ENCODE measurements at places on chromosomes 5 and 9. TPM values are rescaled to one million over a fixed set of nuclear protein-coding genes. Genes with fewer than 3 reads are reported as not detected.

The PCDHB7 gene
- total RNA-seq, result 0.12 TPM

The IFNE gene
- not detected for total RNA-seq

The RASGEF1C gene
- total RNA-seq, result not detected

The ADAMTSL2 gene
- 15.5 TPM for total RNA-seq

The ENHO gene
- 2.5 TPM for total RNA-seq

The ARHGEF39 gene
- total RNA-seq, result 3.6 TPM

The GFI1B gene
- 0.39 TPM for total RNA-seq

The TNFAIP8 gene
- total RNA-seq, result 2.2 TPM

The TMEM171 gene
- total RNA-seq, result 3.2 TPM

The GADD45G gene
- 15.7 TPM for total RNA-seq

The BARHL1 gene
- not detected for total RNA-seq

The UNC13B gene
- 22.7 TPM for total RNA-seq

The GABRP gene
- 0.42 TPM for total RNA-seq

The PCDHGB7 gene
- 2.3 TPM for total RNA-seq

The ZNF474 gene
- total RNA-seq, result not detected

The EQTN gene
- total RNA-seq, result not detected

The KIAA0825 gene
- 1.8 TPM for total RNA-seq

The ACSL6 gene
- total RNA-seq, result 1.3 TPM

The CATSPER3 gene
- 0.81 TPM for total RNA-seq

The CYLC2 gene
- not detected for total RNA-seq

The UBLCP1 gene
- 9.5 TPM for total RNA-seq

The ABLIM3 gene
- total RNA-seq, result 87.1 TPM

The SPTAN1 gene
- 84.6 TPM for total RNA-seq
